Left renal cortex interstitium (tissue), 4 donors: ENCODE measurements at places on chromosomes 6 and 20. TPM values are rescaled to one million over a fixed set of nuclear protein-coding genes. Genes with fewer than 3 reads are reported as not detected.

GRCh38 chr6:12172572-12172971 lies 117.6 kb upstream of the EDN1 start:
- no peak for DNase-seq

Gene PXDC1
- 25.5 TPM for polyA plus RNA-seq

Gene PSORS1C2
- not detected for polyA plus RNA-seq

Gene FOXO3
- 47.2 TPM for polyA plus RNA-seq

DNA sequence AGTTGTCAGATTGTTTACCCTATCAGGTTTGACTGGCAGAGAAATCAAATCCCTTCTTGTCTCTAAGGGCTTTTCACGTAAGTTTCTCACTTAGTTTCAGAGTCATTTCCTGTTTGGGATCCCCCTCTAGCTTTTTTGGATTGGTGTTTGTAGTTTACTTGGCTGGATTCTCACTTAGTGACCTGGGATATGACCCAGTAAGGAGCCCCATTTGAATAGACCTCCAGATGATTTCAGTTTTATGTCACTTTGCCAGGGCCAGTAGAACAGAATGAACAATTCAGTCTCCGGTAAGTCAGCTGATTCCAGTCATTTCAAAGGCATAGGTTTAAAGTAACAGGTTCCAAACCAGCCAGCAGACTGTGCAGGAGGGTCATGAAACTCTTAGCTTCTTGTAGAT lies 8.2 kb downstream of the FAM135A start:
- no peak for DNase-seq

- DNase-seq = no peak
Measured at GRCh38 chr6:93779086-93779841, 359.9 kb upstream of the EPHA7 start.
